ENCODE measurements at places on chromosomes 1 and 21.

DNA sequence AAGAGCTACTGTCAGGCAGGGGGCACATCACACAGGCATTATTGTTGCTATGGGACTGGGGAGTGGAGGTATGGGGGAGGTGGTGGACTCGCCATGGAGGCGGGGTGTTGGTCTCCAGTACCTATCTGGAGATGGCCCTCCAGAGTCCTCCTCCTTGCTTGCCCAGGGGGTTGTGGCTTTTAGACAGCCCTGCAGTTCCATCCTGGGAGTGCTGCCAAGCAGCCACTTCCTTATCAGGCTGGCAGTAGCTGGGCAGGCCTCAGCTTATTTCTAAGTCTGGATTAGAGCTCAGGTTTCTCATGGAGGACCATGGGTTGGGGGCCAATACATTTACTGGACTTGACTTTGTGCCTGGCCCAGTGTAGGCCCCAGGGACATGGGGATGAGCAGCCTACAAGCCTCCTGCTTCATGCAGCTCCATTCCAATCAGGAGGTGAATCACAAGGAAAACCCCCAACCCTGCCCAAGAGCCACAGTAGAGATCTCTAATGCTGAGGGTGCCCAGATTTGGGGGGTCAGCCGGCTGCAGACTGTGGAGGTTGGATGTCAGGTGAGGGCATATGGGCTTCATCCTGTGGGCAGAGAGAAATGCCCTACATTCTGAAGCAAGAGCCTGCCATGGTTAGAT, 210.7 kb upstream of the EDN2 start:
- H3K4me3 ChIP-seq, result no peak overlapping the region
- no peaks in the 10 kb centered on the region for H3K4me1 ChIP-seq
- no peaks in the 10 kb centered on the region for H3K36me3 ChIP-seq
- H3K27ac ChIP-seq, result no peak overlapping the region

DNA sequence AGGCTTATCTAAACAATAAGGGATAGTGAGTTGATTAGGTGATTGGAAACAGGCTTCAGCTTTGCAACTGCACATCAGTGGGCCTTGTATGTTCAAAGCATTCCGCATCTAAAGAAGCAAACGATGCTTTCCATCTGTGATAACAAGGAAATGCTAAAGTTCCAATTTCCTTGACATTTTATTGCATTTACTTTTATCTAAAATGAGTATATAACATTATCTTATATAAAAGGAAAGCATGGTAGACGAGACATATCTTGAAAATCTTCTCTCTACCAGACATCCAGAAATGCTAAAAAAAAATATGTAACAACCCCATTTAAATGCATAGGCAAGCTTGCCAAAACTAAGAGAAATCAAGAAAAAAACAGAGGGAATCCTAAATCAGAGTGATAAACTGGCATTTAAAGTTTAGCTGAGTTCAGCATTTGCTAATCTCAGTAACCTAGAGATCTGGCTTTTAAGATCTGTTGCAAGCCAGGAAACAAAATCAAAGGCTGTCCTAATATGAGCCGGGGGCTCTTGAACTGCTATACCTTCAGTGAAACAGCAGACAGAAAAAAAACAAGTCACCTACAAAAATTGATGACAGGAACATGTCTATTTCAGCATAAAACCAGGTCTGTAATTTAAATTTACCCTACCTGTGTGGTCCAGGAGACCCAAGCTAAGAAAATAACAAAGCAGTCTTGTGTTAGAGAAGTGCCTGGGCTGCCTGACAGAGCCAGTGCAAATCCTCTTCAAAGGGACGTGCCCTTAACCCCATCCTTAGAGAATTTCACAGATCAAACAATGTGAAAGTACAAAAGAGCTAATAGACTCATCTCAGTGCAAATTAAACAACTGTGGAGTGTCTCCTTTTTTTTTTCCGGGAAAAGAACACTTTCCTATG, 3.1 kb upstream of the RGS13 start:
- H3K36me3 ChIP-seq, result no peaks in the 10 kb centered on the region
- H3K27me3 ChIP-seq, result no peaks in the 10 kb centered on the region
- H3K4me3 ChIP-seq, result no peak overlapping the region
- no peak overlapping the region for H3K27ac ChIP-seq
- no peaks in the 10 kb centered on the region for H3K4me1 ChIP-seq

GRCh38 chr1:100482167-100482566, 55.8 kb upstream of the GPR88 start:
- no peak overlapping the region for H3K4me3 ChIP-seq
- DNase-seq, result no peak
- no peaks in the 10 kb centered on the region for H3K4me1 ChIP-seq
- H3K27me3 ChIP-seq, result no peaks in the 10 kb centered on the region
- H3K36me3 ChIP-seq, result no peaks in the 10 kb centered on the region
- no peak overlapping the region for H3K27ac ChIP-seq

GRCh38 chr1:200372095-200372884, 37.5 kb downstream of the ZNF281 start:
- peaks cover 3% of the 10 kb centered on the region for H3K4me1 ChIP-seq
- no peaks in the 10 kb centered on the region for H3K27me3 ChIP-seq
- DNase-seq, result peak; percentile 67
- no peak overlapping the region for H3K4me3 ChIP-seq
- no peaks in the 10 kb centered on the region for H3K36me3 ChIP-seq
- H3K27ac ChIP-seq, result no peak overlapping the region

DNA sequence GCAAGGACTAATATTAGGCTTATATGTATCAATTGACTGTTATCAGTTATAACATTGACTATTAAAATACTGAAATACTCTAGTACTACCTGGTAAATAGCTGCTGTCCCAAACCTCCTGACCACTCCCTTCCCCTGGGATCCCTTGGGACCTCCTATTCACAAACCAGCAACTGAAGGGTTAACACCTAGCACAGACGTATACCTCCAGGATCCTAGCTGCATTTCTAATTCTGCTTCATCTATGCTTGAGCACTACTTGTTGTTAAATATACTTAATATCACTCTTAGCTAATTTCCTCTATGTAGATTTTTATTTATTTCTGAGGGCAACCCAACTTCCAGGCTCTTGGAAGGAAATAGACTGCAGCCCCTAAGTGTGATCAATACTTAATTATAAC, 1.8 kb upstream of the NFYC start:
- no peak for DNase-seq
- no peaks in the 10 kb centered on the region for H3K27me3 ChIP-seq
- H3K4me3 ChIP-seq, result no peak overlapping the region
- H3K27ac ChIP-seq, result no peak overlapping the region

DNA sequence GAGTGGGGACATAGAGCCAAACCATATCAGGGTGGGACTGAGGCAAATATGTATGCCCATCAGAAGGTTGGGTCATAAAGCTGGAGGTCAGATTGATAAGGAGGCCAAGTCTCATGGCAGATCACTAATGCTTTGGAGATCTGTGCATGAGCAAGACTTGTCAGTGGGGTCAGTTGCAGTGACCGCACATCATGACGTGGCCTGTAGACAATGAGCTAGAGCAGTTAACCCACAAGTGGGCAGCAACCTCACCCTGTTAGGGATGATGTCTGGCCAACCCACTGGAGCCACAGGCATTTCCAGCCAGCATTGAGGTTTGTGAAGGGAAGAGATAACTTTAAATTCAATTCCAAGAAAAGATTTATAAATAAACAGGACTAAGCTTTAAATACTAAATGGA, 66.7 kb downstream of the XCL1 start:
- no peaks in the 10 kb centered on the region for H3K4me1 ChIP-seq
- no peak overlapping the region for H3K27ac ChIP-seq
- H3K36me3 ChIP-seq, result no peaks in the 10 kb centered on the region
- DNase-seq, result no peak

DNA sequence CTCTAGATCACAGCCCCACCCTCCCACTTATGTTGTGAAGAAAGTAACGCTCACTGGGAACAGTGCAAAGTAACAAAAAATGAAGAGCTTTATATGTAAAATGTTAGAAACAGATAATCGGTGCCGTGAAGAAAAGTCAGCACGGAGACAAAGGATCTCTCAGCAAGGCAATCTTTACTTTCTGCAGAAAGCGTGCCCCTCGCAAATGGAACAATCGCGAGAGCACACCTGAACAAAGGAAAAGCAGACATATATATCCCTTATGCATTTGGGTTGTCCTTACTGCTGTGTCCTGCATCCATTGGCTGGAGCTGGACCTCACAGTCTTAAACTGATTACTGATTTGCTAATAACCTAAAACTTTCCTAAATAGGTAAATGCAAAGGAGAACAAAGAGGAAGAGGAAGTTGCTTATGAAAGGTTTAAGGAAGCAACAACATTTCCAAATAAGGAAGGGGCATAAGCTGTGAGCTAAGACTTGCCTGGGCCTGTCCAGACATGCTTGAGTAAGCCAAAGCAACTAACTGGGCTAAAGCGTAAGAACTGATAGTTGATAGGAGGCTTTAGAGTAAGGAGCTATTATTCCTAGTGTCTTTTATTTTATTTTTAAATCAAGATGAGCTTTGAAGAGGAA, 89.7 kb downstream of the GTF2B start:
- peaks cover 28% of the 10 kb centered on the region for H3K36me3 ChIP-seq
- H3K4me1 ChIP-seq, result no peaks in the 10 kb centered on the region
- H3K27me3 ChIP-seq, result no peaks in the 10 kb centered on the region
- no peak overlapping the region for H3K4me3 ChIP-seq

- no peak overlapping the region for H3K4me3 ChIP-seq
- no peaks in the 10 kb centered on the region for H3K36me3 ChIP-seq
- peak; percentile 31 for DNase-seq
- no peaks in the 10 kb centered on the region for H3K27me3 ChIP-seq
- no peak overlapping the region for H3K27ac ChIP-seq
- peaks cover 28% of the 10 kb centered on the region for H3K4me1 ChIP-seq
These were observed 137.4 kb downstream of the FGGY start for GRCh38 chr1:59434336-59434735.

DNA sequence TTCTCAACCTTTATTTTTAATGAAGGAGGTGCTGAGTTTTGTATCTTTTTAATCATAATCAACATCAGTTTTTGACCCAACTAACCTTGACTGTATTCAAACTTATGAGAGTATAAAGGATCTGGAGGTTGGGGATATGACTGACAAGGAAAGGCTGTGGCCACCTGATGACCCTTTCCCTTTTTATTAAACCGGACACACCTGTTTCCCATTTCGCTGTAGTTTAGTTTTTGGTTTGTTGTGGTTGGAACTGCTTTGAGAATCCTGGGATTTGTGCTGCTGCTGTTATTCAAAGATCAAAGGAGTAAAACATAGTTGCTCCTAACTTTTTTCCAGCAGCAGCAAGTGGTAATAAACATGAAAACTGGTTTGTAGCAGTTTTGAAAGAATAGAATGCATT, 12.4 kb downstream of the PRPF38A start:
- no peaks in the 10 kb centered on the region for H3K27me3 ChIP-seq
- no peak overlapping the region for H3K4me3 ChIP-seq
- no peak overlapping the region for H3K27ac ChIP-seq
- DNase-seq, result no peak

DNA sequence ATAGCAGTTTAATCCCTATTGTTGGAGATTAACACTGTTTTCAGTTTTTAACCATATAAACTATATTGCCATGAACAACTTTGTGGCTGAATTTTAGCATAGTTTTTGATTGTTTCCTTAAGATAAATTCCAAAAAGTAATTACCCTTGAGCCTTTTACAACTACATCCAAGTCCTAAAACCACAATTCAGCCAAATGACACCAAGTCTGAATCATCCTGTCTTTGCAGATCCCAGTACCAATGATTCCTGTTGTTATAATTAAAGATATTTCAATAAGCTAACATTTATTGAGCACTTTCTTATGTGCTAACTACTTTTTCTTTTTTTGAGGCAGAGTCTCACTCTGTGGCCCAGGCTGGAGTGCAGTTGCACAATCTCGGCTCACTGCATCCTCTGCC, 35.6 kb downstream of the IL23R start:
- DNase-seq, result no peak
- H3K4me1 ChIP-seq, result no peaks in the 10 kb centered on the region
- H3K4me3 ChIP-seq, result no peak overlapping the region

- H3K4me3 ChIP-seq, result no peak overlapping the region
- H3K27ac ChIP-seq, result no peak overlapping the region
- H3K4me1 ChIP-seq, result no peaks in the 10 kb centered on the region
- no peaks in the 10 kb centered on the region for H3K27me3 ChIP-seq
These were observed 26.2 kb upstream of the CNN3 start for GRCh38 chr1:94953107-94953506.

DNA sequence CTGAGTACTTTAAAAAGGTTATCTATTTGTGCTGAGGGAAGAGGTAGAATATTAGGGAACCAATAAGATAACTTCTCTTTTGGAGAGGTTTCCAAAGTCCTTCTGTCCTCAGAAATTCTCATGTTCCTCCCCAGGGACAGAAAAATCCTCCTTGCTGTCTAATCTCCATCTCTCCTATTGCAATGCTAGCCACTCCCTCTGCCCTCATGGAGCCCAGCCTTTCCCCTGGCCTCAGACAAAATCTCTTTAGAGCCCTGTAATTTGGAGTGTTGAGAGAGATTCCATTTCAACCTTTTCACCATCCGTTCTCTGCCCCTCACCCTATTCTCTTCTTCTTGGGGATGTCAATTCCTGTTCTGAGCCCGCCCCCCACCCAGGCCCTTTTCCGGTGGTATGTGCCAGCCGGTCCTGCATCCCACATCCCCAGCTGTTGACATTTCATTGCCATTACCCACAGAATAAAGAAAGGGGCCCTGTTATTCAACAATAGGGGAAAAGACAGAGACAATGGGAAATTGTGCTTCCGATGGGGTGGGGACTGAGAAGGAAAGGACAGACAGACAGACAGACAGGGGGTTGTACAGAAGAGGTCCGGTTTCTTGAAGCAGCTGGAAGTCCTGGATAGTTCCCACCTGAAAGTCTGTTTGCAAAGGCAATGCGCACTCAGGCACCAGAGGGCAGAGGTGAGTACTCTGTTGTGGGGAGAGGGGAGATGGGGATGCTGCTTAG, at the start of gene HAPLN2:
TSS of gene HAPLN2 (plus strand) at position 563 of the 729 bp plus-strand sequence. CDS start 4,076 bp downstream, outside the sequence.
- H3K4me1 ChIP-seq, result peaks cover 15% of the 10 kb centered on the region
- H3K36me3 ChIP-seq, result no peaks in the 10 kb centered on the region
- H3K4me3 ChIP-seq, result no peak within 1 kb of the TSS
- no peak within 1 kb of the TSS for H3K27ac ChIP-seq
- H3K27me3 ChIP-seq, result no peaks in the 10 kb centered on the region

DNA sequence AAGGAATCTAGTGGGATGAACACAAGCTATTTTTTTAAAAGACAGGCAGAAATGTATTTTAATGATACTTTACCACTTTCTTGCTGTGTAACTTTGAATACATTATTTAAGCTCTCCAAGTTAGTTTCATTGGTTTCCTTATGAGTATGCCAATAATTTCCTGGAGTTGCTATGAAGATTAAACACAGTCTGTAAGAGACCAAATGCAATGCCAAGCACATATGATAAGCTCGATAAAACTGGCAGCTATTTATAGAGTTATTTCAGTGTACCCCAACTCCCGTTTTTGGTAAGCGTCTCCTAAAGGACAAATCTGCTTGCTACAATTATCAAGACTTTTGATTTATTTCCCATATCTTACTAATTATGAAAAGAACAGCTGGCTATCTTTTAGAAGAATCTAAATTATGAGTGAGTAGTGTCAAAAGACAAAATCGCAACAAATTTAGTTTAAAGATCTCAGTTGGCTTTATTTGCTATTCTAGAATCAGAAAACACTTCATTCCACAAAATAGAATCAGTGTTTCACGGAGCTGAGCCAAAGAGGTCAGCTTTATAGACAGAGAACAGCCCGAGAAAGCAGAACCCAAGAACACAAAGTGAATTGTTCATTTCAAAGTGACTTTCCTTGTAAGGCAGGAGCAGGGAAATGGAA, 7.2 kb upstream of the MAP10 start:
- no peaks in the 10 kb centered on the region for H3K36me3 ChIP-seq
- H3K27ac ChIP-seq, result no peak overlapping the region
- H3K4me3 ChIP-seq, result no peak overlapping the region

All from upper lobe of left lung (tissue), 6 donors.